ENCODE measurements at places on chromosomes 3 and 15. TPM values are rescaled to one million over a fixed set of nuclear protein-coding genes. Genes with fewer than 3 reads are reported as not detected.

MTFMT gene
- 16.4 TPM for total RNA-seq

KCNMB3 gene
- 0.34 TPM for total RNA-seq

TMIE gene
- 0.71 TPM for total RNA-seq

GABRB3 gene
- total RNA-seq, result 0.21 TPM

SLC22A13 gene
- total RNA-seq, result 0.27 TPM

PLA2G4E gene
- not detected for total RNA-seq

HTR3E gene
- not detected for total RNA-seq

ACY1 gene
- total RNA-seq, result 58.1 TPM

LDHAL6B gene
- not detected for total RNA-seq

DNA sequence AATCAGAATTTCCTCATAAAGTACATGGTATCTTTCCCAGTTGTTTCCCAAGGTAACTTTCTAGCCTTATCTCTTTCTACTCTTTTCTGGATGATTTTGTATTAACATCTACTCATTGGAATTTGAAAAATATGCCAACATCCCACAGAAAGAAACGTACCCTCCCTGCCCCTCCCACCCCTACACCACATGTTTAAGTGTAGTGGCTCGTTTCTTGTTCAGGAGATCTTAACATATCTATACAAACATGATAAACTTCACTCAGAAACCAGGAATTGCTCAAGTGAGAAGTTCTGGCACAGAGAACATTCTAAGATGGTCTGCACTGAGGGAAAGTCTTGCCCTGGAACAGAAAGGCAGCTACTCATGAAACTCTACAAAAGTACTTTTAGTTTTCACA lies 404.7 kb downstream of the SOX2 start:
- no peak for DNase-seq

DNA sequence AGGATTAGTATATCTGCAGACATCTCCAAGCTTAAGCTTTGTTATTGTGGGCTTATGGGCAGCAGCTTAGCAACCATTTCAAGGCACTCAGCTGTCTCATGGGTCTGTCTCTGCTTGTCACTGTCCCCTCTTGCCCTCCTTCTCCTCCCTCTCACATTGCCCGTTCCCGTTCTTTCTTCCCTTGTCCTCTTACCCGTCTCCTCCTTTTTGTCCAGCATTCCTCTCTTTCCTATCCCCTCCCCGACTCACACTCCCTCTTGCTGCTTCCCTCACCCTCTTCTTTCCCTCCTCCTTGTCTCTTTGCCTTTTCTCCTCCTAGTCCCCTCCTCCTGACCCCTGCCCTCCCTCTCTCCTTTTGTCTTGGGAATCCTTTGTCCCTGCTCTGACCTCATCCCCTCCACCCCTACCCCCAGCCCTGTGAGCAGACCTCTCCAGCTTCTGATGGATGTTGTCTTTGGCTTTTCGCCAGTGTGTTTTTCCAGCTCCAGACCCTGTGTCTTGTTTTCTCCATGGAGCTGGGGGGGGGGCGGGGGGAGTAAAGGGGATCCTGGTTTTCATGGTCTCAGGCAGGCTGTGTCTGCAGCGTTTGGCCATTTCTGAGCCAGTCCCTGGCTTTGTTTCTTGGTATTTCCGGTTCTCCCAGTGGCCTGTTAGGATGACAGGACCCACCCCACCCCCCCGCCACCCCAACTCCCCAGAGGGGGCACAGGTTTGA lies 47.9 kb upstream of the TRAK1 start:
- no peak for DNase-seq

- no peak for DNase-seq
Measured at GRCh38 chr3:16326724-16327349, 61.8 kb downstream of the OXNAD1 start.

GRCh38 chr3:108234387-108234957 lies 12.2 kb upstream of the IFT57 start:
- no peak for DNase-seq

- DNase-seq, result no peak
Measured at GRCh38 chr3:168273917-168274316, 178.2 kb upstream of the GOLIM4 start.

- DNase-seq, result no peak
Measured at GRCh38 chr3:151395806-151396205, 11.3 kb upstream of the P2RY12 start.

- DNase-seq, result no peak
Measured at GRCh38 chr15:52369030-52369429, 73.4 kb upstream of the MYO5C start.

GRCh38 chr3:31624083-31624709 lies 91.5 kb downstream of the STT3B start:
- no peak for DNase-seq

- no peak for DNase-seq
Measured at GRCh38 chr15:43314171-43314570, 16.2 kb downstream of the LCMT2 start.

- DNase-seq, result no peak
Measured at GRCh38 chr3:52311576-52312119, 4.5 kb upstream of the DNAH1 start.

DNA sequence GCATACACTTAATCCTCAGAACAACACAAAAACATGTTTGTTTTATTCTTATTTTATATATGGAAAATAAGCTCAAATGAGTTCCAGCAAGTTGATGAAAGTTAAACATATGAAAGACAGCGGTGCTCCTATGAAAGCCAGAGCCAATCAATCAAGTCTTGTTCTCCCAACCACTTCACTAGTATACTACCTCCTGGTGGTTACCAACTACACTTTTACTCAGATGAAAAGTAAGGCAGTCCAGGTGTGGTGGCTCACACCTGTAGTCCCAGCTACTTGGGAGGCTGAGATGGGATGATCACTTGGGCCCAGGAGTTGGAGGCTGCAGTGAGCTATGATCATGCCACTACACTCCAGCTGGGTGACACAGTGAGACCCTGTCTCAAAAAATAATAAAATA lies 66.0 kb downstream of the MAGI1 start:
- DNase-seq, result no peak

DNA sequence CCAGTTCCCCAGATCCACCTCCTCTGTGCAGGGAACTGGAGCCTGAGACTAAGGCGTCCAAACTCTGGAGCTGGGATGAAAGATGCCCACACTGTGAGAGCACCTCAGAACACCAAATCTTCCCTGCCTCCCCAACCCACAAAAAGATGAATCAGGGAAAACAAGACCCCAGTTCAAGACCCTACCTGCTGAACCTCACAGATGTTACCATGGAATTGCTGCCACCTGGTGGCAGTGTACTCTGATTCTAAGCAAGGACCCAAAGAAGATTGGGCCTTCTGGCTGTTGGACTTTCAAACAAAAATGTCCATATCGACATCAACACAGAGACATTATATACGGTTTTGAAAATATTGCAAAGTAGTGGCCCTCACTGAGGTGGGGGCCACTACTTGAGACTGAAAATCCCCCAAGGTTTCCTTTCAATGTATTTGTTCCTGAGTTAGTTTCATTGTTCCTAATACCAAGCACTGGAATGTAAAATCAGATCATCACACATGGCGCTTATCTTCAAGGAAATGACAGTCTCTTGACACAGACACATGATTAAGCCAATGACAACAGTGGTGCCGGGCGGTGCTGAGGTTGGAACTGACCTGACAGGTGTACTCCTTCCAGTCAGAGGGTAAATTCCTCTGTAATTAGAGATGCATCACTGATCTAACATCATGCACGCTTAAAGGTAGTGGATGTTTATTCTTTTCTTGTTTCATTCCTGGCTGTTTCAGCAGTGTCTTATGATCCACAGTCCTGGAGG lies 67.6 kb downstream of the SLC6A11 start:
- no peak for DNase-seq

DNA sequence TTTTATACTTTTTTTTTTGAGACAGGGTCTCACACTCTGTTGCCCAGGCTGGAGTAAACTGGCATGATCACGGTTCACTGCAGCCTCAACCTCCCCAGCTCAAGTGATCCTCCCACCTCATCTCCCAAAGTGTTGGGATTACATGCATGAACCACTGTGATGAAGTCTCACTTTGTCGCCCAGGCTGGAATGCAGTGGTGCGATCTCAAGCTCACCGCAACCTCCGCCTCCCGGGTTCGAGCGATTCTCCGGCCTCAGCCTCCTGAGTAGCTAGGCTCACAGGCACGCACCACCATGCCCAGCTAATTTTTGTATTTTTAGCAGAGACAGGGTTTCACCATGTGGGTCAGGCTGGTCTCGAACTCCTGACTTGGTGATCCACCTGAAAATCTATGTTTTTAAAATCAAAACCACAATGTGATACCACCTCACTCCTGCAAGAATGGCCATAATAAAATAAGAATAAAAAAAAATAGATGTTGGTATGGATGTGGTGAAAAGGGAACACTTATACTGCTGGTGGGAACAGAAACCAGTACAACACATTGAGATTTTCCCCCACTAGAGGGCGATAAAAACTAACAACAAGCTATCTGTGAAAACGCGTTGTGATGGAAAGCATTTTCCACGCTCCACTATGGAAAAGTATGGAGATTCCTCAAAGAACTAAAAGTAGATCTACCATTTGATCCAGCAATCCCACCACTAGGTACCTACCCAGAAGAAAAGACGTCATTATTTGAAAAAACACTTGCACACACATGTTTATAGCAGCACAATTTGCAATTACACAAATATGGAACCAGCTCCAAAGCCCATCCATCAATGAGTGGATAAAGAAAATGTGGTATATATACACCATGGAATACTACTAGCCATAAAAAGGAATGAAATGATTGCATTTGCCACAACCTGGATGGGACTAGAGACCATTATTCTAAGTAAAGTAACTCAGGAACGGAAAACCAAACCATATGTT lies 26.8 kb upstream of the OCA2 start:
- no peak for DNase-seq

Measured in activated T-cell treated with anti-CD3 and anti-CD28 coated beads, Interleukin-2, amount 50 U/mL, for 4 hours (primary cell).